NCI-H1092 treated with DMSO at 0.1 percent for 48 hours (cell line): ENCODE measurements at places on chromosomes 7 and 10.

DNA sequence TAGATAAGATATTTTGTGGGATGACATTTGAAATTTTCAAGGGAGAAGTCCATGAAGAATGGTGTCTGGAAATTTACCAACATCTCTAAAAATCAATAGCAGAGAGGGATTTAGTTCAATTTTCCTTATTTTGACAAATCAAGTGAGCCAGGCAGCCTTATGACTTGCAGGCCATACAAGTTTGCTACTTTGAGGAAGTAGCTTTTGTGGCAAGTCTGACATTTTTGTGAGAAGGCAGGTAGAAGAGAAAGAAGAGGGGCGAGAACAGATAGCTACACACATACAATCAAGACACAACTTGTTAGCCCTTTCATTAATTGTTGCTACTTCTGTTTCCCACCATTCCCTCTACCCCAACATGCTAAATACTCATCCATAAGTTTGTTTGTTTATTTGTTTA is 74.5 kb upstream of the OIT3 start:
- no peak for DNase-seq

GRCh38 chr7:158824028-158824427 is 5.3 kb downstream of the ESYT2 start:
- DNase-seq: no peak

GRCh38 chr10:45154502-45154901 is 153.8 kb downstream of the ZNF22 start:
- no peak for DNase-seq

DNA sequence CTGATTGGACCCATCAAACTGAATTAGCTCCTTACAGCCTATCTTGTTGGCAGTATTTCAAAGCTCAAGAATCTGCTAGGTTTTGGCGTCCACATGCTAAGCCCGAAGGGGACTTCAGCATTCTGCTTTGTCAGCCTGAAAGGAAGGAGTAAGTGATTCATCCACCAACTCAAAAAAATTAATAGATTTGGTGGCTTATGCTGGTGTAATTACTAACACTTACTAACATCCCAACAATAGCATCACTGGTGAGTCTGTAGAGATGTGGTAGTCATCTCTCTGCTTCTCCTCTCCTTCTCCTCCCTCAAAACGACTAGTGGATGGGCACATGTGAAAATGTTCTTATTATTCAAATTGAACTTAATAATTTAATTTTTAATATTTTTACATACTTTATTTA is 53.8 kb upstream of the EGR2 start:
- DNase-seq: no peak

DNA sequence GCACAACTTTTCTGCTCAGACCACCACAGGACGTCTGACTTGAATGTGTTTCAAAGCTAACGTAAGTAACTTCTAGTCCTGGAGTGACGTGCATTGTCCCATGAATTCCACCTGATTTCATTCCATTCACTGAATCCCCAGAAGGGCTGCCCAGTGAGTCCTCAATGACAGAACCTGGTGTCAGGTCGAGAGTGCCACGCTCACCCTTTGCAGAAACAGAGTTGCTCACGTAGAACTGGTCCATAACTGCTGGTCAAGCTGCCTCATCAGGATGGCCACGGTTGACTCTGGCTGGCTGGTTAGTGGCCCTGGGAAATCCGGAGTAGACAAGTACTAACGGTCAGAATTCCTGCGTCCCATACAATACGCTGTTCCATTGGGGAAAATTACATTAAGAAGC is 50.6 kb upstream of the UBE3C start:
- no peak for DNase-seq

- DNase-seq: no peak
These were observed 367.8 kb downstream of the PPP1R3A start for GRCh38 chr7:113550966-113551365.

DNA sequence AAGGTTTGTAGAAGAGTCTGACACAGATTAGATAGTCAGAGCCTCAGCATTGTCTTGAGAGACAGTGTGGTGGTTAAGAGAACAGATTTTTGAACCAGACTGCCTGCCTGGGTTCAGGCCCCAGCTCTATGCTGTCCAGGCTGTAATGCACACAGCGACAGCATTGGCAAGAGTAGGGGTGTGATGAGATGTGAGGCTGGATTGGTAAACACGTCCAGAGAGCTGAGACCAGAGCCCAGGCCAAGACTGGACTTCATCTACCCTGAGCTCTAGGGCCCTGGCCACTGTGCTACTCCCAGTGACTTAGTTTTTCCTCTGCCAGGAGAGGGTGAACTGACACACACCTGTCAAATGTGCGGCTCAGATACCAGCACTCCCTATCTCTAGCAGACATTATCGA is 360.4 kb downstream of the RPS24 start:
- DNase-seq: no peak

GRCh38 chr10:86970162-86970981 is 2.1 kb downstream of the ADIRF start:
- DNase-seq: no peak

GRCh38 chr10:88608780-88609179 is 22.2 kb downstream of the LIPJ start:
- no peak for DNase-seq

- DNase-seq: no peak
These were observed 38.3 kb downstream of the PDGFA start for GRCh38 chr7:481219-481930.

DNA sequence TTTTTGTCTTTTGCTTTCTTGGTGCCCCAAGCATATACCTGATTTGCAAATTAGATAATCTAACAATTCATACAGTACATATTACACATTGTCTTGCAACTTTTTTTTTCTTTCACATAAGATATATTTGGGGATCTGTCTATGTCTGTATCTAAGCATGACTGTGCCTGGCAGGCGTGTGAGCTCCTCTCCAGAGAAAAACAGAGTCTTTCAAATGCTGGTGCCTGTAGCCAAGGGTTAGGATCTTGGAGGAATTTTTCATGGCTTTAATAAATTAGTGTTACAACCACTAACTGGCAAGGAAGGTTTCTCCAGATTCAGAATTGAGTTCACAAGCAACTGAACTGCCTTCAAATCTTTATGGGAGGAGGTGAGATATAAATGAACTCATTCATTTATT is 14.8 kb upstream of the SLF2 start:
- no peak for DNase-seq

- DNase-seq: no peak
These were observed 178.3 kb downstream of the AUTS2 start for GRCh38 chr7:69776611-69777010.

- DNase-seq: no peak
These were observed 8.8 kb upstream of the TRPV6 start for GRCh38 chr7:142894112-142894984.

DNA sequence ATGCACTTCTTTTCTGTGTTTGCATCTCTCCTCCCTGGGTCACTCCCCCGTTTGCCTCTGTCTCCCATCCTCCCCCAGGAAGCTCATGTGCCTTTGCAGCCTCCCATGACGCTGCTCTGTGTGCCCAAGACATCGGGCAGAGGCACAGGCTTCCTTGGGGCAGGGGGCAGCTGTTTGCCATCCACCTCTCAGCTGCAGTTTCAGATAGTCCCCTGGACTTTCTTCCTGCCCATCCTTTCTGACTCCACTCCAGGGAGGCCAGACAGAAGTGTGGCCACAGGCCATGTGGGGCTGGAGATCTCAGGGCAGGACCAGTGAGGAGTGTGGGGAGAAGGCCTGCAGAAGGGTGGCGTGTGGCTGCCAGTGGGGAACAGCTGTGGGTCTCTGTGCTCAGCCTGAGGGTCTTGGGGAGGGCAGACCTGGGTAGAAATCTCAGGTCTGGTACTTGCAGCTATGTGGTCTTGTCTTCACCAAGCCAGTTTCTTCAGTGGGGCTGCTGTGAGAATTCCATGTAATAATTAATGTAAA is 10.6 kb upstream of the SAMD8 start:
- no peak for DNase-seq

- no peak for DNase-seq
These were observed 13.5 kb downstream of the AQP1 start for GRCh38 chr7:30925117-30925516.

DNA sequence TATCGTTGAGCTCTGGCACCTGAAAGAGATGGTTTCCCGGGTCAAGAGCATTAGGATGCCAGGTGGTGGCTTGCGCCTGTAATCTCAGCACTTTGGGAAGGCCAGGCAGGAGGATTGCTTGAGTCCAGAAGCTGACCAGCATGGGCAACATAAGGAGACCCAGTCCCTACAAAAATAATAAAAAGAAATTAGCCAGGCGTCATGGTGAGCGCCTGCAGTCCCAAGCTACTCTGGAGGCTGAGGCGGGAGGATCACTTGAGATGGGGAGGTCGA is 6.1 kb upstream of the KCP start:
- no peak for DNase-seq

- DNase-seq: peak; percentile 39
These were observed 75.6 kb downstream of the CCDC6 start for GRCh38 chr10:59830601-59831259.

DNA sequence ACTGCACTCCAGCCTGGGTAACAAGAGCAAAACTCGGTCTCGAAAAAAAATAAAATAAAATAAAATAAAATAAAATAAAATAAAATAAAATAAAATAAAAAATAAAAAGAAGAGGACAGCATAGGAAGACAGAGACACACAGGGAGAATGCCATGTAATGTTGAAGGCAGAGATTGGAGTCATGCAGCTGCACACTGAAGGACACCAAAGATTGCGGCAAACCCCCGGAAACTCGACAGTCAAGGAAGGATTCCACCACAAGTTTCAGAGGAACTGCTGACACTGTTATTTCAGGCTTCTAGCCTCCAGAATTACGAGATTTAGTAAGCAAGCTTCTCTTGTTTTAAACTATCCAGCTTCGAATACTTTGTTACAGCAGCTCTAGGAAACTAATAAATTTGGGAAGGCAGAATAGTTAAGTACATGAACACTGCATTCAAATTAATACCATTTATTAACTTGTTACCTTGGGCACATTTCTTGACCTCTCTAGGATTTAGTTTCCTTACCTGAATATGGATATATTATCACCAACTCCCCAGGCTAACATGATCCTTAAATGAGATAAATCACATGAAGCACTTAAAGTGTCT is 9.5 kb downstream of the CPED1 start:
- no peak for DNase-seq

- peak; percentile 54 for DNase-seq
These were observed 38.8 kb downstream of the PSAP start for GRCh38 chr10:71812016-71812912.
